ENCODE measurements at places on chromosomes 2 and 18.
A peak's percentile ranks its signal among the peaks of the same experiment; 100 is the strongest.

DNA sequence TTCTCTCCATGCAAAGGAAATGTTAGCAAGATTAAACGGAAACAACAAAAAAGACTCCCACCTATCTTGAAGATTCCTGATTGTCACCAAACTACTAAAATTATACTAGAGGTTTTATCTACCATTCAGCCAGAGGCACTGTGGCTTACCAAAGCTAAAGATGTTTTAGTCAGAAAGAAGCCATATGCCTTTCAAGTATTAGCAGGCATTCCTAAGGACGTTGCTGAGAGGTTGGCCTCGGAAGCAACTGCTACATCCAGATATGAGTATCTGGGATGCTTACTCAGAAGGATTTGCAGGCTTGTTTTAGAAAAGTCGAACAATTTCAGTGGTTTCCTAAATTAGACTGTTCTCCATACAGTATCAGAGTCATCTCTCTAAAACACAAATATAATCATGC lies 88.3 kb upstream of the UBE2E3 start:
- no peak for DNase-seq

DNA sequence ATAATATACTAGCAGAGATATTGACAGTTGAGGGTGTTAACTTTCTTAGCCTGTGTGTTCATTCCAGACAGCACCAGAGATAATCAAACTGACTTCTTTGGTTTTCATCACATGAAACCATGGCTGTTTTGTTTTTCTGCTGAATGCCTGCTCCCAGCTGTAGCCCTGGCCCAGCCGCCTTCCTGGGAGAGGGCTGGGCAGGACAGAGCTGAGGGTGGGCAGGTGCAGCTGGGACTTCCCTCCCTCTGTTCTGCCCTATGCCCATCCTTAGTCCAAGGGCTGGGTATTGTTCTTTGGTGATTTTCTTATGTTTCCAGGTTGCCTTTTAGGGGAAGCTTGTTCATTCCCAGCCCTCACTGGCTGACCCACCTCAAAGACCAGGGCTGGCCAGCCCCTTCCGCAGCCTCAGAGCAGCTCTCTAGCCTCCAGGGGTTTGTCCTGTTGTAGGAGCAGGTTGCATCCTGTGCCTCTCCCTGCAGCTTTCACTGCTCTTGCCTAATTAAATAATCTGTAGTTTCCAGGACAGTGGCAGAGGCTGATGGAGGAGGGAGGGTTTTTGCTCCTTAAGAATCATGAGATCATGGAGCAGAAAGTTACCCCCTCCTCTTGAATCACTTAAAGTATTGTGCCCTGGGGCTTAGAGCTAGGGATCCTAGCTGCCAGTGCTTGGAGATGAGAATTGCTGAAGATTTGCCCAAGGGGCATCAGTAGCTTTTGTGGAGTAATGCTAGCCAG lies 61.4 kb downstream of the MTCL1 start:
- DNase-seq = no peak

- DNase-seq = no peak
These were observed 79.1 kb upstream of the DLX2 start for GRCh38 chr2:172181840-172182239.

GRCh38 chr18:11937874-11938478 lies 29.9 kb upstream of the MPPE1 start:
- DNase-seq = peak; percentile 85

- DNase-seq = no peak
These were observed 108.9 kb upstream of the MAP4K3 start for GRCh38 chr2:39545957-39546356.

DNA sequence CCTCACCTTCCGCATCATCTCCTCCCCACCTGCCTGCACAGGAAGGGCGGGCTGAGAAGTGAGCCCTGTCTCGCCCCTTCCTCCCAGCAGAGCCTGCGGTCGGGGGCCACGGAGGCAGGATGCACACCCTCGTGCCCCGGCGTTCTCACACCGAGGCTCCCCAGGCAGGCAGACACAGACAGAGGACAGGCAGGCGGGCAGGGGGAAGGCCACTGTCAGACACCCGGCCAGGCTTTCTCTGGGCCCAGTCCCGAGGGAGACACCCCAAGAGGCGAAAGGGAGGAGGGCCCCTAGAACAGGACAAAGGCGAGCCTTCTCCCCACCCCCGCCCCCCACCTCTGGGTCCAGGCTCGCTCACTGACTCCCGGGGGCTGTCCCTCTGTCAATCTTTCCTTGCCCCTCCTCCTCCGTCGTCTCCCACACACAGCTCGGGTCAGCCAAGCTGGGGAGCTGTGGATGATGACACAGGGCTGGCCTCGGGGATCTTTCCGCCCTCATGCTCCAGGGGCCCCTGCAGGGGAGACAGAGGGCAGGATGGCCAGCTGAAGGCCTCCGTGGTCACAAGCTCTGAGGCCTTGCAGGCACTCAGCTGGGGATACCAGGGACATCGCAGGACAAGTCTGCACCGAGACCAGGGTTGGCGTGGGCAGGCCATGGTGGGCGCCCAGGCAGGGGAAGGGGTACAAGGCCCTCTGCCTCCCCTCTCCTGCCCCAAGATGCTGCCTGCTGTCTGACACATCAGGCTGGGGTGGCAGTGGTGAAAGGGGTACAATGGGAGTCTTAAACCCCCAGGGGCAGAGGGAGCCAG lies 24.9 kb downstream of the BIN1 start:
- peak; percentile 90 for DNase-seq

DNA sequence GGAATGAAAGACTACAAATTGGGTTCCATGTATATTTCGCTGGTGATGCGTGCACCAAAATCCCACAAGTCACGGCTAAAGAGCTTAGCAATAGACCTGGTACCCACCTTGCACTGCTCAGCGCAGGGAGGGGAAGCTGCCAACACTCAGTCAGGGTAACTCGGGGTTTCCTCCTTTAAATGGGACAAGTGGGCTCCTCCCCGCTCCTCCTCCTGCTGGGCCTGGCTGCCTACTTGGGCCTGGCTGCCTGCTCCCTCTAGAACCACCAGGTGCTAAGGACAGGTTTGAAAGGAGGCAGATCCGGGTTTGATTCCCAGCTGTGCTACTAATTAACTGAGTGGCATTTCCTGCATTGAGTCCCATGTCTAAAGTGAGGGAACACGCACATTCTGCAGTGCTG lies 23.4 kb downstream of the MYO7B start:
- no peak for DNase-seq

DNA sequence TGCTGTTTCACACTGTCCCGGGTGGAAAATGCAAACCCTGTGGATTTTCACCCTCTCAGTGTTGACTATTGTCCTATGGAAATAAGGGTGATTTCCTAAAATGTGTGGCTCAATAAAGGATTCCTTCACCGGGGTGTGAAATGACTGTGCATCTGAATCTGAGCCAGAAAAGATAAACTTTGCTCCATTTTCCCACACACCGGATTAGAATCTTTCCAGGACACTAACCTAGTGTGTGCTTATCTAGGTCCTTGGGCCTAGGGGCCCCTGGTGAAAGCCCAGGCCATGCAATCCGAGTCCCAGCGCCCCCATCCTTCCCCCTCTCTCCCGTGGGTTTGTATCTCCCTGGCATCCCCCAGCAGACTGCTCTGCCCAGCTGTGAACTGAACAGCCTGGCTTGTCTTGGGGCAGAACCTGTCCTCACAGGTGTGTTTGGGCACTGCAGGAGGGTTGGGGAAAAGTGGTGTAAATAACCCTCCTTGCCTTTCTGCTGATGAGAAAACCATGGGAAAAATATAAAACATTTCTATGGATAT lies 17.3 kb downstream of the KLHL29 start:
- no peak for DNase-seq

- no peak for DNase-seq
These were observed 22.8 kb downstream of the FHL2 start for GRCh38 chr2:105376010-105376409.

GRCh38 chr2:39139511-39140237 lies 18.8 kb upstream of the SOS1 start:
- DNase-seq = no peak

- DNase-seq = no peak
These were observed 19.3 kb downstream of the FEZ2 start for GRCh38 chr2:36578343-36579296.

- DNase-seq = no peak
These were observed 147.7 kb upstream of the SPATS2L start for GRCh38 chr2:200158647-200159356.

GRCh38 chr18:43950062-43950461 lies 672.8 kb upstream of the SYT4 start:
- no peak for DNase-seq

- DNase-seq = no peak
These were observed 31.3 kb upstream of the TOGARAM2 start for GRCh38 chr2:28949617-28950305.

DNA sequence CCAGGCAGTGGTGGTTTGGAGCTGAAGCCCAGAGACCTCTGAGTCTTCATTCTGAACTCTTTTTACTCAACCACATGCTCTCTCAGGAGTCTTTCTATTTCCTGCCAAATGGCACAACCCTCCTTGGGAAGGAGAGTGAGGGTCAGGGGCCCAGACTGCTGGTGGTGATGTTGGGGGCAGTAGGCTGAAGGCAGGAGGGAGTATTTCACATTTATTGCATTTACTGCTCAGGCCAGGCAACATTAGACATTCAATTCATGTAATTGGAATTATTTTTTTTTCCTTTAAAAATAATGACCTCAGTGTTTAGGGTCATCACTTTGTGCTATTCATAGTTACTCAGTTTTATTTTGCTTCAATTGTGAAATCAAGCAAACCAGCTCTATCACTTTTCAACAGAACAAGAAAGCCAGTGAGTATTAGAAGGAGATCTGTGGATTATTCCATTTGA lies 311.3 kb upstream of the NT5C1B start:
- DNase-seq = no peak

Data from CD4-positive, alpha-beta T cell treated with Interleukin-17A for 4 hours (primary cell).